Head of caudate nucleus (tissue), 42 donors: ENCODE measurements at places on chromosomes 5 and 9.
A peak's percentile ranks its signal among the peaks of the same experiment; 100 is the strongest.

- no peak for DNase-seq
Observed at GRCh38 chr9:83440641-83441040, 97.6 kb downstream of the FRMD3 start.

- no peak for DNase-seq
Observed at GRCh38 chr9:105150991-105151685, 93.3 kb upstream of the SLC44A1 start.

DNA sequence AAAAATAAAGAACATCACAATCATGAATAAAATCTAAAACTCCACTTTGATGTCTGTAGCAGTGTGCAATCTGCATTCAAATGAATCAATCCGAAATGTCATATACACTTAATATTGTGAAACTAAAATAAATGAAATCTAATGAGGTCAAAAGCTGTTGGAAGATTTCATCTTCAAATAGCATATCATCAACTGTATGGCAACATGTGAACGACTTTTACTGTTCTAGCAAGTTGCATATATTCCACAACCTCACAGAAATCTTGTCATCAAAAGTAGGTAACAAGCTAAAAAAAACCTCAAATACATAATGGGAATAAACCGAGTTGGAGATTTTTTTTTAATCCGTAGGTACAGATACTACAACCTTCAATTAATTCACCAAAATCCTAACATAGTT is 1.2 kb downstream of the PTBP3 start:
- DNase-seq, result no peak

GRCh38 chr5:37717613-37718431 is 122.0 kb downstream of the GDNF start:
- no peak for DNase-seq

- DNase-seq, result no peak
Observed at GRCh38 chr9:124137009-124137943, 120.5 kb upstream of the NEK6 start.

DNA sequence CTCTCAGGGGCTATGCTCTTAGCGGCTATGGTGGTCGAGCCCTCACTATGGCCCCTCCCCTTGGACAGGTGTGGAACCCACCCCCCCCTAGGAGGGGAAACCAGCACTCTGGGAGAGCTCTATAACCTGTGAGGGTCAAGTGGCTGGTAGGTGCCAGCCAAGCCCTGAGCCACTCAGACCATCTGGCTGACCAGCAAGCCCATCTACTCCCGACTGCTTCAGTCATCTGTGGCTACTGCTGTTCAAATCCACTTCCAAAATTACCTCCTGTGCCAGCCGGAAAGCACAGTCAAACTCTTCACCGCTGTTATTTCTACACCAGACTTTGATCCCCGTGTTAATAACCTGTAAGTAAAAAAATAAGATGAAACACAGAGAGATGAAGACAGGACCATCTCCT is 28.5 kb downstream of the NSUN2 start:
- no peak for DNase-seq

- no peak for DNase-seq
Observed at GRCh38 chr5:127302509-127302908, 11.9 kb downstream of the MEGF10 start.

GRCh38 chr5:138989720-138990119 is 114.6 kb upstream of the LRRTM2 start:
- no peak for DNase-seq

GRCh38 chr5:65762234-65762633 is 40.2 kb downstream of the NLN start:
- no peak for DNase-seq

- DNase-seq, result no peak
Observed at GRCh38 chr9:72185561-72185960, 36.3 kb downstream of the GDA start.

DNA sequence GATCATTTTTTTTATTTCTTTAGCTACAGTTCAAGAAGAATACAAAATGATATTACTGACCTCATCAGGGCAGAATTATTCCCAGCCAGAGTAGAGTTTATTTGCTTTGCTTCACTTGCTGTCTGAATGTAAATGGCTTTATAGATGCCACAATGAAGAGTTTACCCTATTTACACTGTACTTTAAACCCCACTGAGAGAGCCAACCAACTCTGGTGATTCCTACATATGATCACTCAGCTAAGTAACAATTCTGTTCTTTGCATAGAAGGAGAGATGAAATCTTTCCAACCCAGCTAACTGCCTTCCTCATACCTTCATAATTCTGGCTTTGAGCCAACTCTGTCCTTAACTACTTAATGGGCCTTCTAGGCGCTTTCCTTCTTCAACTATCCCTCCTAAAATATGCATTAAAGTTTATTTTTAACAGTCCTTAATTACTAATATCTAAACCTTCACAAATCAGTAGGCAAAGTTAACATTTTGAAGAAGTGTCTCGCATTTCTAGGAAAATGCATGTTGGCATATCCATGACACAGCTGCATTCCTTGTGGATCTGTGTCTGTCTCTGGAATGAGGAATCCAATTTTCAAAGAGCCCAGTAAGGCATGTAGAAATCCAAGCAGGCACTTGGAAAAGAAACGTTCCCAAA is 284.8 kb upstream of the GRAMD2B start:
- no peak for DNase-seq

- no peak for DNase-seq
Observed at GRCh38 chr9:97705354-97705950, 8.3 kb upstream of the XPA start.

DNA sequence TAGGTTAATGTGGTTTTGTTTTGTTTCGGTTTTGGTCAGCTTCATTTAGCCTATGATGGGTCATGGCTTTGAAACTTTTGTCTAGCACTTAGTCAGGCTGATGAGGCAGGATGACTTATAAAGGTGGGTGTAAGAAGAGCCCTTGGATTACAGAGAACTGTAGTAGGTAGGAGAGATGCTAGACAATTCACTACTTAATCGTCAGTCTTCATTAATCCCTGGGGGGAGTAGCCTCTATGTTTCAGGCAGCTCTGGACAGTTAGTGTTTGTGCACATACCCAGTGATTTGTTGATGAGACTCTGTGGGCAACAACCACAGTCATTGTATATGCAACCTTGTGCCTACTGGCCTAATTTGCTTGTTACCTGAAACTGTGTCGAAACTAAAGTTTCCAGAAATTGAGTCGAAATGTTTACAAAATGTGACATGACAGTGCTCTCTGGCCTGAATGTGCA is 113.3 kb downstream of the MTREX start:
- no peak for DNase-seq

GRCh38 chr5:35239911-35240610 is 9.8 kb upstream of the PRLR start:
- no peak for DNase-seq

- no peak for DNase-seq
Observed at GRCh38 chr5:126720369-126720768, 56.6 kb upstream of the LMNB1 start.

DNA sequence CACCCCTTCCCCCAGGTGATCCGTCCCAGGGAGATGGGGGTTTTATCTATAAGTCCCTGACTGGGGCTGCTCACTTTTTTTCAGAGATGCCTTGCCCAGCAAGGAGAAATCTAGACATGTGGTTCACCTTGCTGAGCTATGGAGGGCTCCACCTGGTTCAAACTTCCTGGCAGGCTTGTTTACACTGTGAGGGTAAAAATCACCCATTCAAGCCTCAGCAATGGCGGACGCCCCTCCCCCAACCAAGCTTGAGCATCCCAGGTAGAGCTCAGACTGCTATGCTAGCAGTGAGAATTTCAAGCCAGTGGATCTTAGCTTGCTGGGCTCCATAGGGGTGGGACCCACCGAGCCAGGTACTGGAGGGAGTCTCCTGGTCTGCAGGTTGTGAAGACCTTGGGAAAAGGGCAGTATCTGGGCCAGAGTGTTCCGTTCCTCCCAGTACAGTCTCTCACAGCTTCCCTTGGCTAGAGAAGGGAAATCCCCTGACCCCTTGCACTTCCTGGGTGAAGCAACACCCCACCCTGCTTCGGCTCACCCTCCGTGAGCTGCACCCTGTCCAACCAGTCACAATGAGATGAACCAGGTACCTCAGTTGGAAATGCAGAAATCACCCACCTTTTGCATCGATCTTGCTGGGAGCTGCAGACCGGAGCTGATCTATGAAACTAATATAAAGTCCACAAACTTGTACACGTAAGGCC is 231.7 kb downstream of the CTNND2 start:
- no peak for DNase-seq

GRCh38 chr5:201672-202071 is 10.4 kb downstream of the LRRC14B start:
- DNase-seq, result no peak

DNA sequence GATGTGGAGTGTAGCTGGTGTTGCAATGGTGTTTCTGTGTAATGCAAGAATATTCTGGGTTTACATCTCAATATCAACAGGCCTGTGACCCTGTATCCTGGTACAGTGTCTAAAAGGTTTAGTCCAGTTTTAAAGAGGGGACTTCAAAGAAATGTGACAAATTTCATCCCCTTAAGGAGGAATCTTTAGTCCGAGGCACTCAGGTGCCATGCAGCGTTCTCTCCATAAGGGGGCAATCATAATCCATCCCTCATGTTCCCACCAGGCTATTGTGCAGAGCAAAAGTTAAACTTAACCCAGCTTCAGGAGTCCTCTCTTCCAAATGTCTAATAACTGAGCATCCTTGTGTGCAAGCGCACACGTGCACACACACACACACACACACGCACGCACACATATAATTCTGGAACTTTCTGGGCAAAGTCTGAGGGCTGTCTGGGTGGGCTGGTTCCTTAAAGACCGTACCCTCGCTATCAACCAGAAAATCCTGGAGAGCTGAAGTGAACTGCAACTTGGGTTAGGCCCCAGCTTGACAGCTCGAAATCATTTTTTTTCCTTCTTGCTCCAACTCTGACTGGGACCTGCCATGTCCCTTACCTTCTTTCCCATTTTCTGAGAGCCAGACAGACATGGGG is 46.0 kb downstream of the CRB2 start:
- DNase-seq, result peak; percentile 73

DNA sequence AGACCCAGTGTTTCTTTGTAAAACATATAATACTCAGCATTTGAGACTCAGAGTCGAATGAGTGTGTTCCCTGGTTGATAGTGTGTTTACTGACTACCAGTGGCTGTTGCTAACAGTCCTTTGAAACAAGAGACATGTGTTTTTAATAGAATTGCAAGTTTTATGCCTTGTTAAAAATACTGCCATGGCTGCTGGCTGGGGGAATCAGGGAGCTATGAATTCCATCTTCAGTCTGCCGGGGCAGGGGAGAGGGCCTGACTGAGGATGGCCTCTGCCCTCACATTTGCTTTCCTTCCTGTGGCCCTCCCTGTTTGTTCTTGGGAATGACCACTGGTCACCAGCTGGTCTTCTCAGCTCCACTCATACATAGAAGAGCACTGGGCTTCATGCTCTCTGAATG is 63.8 kb downstream of the PDZD2 start:
- DNase-seq, result no peak

GRCh38 chr5:122050959-122051358 is 27.1 kb downstream of the LOX start:
- DNase-seq, result no peak

GRCh38 chr9:1528456-1528855 is 478.3 kb downstream of the DMRT2 start:
- no peak for DNase-seq

DNA sequence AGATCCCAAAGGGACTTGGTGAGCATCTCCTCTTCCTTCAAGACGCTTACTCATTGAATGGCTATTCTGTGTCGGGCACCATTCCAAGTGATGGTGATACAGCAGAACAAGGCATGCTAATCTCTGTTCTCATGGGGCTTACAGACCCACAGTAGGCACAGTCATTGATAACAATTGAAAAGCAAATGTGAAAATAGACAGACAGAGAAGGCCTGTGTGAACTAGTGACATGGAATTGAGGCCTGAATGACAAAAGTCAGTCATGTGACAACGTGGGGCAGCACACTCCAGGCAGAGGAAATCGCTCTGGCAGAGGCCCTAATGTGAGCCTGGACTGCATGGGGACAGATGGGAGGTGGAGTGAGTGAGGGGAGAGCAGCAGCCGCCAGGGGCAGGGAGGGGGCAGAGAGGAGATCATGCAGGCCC is 70.7 kb upstream of the CPLX2 start:
- DNase-seq, result no peak

DNA sequence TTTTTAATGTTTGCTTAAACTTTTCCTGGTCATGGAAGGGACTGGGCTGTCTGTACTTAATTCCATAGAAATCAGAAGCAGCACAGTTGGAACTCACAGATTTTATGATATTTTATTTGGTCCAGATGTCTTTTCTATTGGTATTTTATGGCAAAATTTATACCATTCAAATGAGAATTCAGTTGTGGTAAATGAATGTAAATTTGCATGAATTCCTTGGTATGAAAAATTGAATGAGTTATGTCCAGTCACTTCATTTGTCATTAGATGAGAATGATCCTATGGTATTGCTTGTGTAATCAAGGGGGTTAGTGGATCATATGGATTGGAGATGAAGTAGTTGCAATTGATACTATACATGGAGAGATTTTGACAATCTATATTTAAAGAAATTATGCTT is 188.0 kb downstream of the KDM4C start:
- DNase-seq, result no peak

GRCh38 chr9:86589273-86589672 is 235.1 kb upstream of the TUT7 start:
- DNase-seq, result no peak

- no peak for DNase-seq
Observed at GRCh38 chr5:85512896-85513295, 1104.8 kb upstream of the COX7C start.

GRCh38 chr5:148740966-148741742 is 85.3 kb upstream of the ADRB2 start:
- no peak for DNase-seq

GRCh38 chr9:2016408-2017330 is 1.5 kb downstream of the SMARCA2 start:
- peak; percentile 55 for DNase-seq

DNA sequence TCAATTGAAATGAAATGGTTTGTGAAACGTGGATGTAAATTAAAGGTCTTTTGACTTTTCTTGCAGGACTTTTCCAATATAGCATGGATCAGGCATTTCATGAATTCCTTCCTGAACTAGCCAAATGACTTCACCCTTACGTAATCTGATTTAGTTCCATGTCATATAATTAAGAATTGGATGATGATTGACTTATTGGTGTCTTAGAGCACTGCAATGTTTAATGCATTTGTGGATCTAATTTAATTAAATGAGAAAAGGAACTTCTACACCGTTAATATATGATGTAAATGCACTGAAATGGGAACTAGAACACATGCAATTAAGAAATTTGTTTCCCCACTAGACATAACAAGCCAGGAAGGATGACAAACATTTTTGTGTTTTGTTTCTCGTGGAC is 228.8 kb downstream of the FBXL7 start:
- no peak for DNase-seq

DNA sequence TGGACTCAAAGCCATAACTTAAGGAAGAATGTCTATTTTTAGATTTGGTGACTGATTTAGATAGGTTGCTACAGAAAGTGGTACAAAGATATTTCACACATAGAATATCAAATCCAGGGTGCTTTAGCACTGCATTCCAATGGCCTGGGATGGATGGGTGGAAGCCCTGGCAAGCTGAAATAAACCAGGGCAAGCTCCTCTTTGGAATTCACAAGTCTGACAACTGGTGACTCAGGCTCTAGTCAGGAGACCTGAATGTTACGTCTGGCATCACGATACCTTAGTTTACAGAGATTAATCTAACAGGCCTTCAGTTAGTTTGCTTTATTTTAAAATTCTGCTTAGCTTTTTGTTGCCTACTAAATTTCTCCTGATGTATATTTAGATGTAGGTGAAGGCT is 144.0 kb downstream of the TMC1 start:
- DNase-seq, result no peak
